Activated CD8-positive, alpha-beta memory T cell treated with anti-CD3 and anti-CD28 coated beads for 48 hours (primary cell): ENCODE measurements at places on chromosomes 13 and 19.

GRCh38 chr19:45553464-45553863 lies 31.1 kb downstream of the OPA3 start:
- no peak for DNase-seq

GRCh38 chr13:53276265-53276664 lies 247.7 kb downstream of the OLFM4 start:
- no peak for DNase-seq

- DNase-seq = no peak
Observed at GRCh38 chr13:99572131-99572530, 70.9 kb downstream of the TM9SF2 start.

DNA sequence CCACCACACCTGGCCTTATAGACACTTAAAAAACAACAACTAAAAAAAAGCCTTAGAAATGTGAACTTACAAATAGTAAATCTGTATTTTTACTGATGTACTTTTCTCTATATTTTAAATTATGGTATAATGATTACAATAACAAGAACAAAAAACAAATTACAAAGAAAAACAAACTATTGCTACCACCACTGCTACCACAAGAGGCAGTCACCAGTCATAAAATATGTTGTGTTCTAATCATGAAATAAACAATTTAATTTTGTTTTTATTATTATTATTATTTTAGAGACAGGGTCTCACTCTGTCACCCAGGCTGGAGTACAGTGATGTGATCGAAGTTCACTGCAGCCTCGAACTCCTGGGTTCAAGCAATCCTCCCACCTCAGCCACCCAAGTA lies 72.2 kb downstream of the DIAPH3 start:
- no peak for DNase-seq

DNA sequence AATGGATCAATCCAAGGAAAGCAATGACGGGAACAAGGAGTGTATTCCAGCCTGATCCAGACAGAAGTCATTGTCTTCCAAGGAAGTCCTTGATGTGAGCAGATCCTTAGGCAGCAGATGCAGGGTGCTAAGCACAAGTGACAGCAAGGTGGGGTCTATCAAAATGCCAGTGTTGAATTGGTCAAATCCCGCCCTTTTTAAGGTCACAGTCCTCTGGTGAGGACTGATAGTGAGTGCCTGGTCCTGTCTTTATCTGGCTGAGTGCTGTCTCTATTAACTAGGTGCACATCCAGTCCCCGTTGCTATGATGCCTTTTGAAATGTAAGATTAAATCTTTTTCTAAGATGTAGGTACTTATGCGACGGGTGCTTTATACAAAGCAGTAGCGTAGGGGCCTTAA lies 1.3 kb upstream of the LAMP1 start:
- no peak for DNase-seq

DNA sequence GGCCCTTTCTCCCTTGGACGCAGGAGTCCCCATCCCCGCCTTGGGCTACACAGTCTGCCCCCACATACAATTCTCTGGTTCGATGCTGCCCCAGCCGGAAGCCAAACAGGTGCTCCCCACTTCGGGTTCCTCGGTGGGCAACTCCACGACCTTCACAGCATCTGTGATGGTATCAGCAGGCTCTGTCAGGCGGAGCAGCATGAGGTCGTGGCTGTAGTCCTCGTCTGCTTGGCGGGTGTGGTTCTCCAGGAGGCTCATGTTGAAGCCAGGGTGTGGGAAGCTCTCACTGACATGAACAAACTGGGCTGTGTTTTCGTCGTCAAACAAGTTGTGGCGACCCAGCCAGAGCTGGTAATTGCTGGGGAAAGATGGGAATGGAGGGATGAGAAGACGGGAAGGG lies 3.5 kb downstream of the KLK1 start:
- DNase-seq = no peak

GRCh38 chr13:72246396-72246795 lies 379.4 kb upstream of the DACH1 start:
- no peak for DNase-seq

DNA sequence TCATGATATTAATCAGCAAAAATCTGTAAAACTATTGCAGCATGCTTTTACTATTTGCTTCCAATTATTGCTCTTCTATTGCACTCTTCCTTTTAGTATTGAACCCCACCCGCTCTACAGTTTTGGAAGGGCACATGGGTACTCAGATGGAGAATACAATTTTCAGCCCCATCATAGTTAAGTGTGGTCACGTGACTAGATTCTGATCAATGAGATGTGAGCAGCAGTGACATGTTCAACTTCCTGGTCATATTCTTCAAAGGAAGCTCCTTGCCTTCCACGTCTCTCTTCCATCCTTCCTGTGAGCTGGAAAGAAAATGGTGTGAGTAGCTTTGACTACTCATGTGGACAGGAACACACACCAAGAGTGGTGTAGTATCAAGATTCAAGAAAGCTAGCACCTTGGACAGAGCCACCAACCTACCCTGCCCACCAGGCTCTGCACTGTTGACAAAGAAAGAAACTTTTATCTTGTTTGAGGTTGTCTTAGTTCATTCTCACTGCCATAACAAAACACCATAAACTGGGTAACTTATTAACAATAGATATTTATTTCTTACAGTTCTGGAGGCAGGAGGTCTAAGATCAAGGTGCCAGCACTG lies 3.8 kb upstream of the FGF14 start:
- DNase-seq = no peak

DNA sequence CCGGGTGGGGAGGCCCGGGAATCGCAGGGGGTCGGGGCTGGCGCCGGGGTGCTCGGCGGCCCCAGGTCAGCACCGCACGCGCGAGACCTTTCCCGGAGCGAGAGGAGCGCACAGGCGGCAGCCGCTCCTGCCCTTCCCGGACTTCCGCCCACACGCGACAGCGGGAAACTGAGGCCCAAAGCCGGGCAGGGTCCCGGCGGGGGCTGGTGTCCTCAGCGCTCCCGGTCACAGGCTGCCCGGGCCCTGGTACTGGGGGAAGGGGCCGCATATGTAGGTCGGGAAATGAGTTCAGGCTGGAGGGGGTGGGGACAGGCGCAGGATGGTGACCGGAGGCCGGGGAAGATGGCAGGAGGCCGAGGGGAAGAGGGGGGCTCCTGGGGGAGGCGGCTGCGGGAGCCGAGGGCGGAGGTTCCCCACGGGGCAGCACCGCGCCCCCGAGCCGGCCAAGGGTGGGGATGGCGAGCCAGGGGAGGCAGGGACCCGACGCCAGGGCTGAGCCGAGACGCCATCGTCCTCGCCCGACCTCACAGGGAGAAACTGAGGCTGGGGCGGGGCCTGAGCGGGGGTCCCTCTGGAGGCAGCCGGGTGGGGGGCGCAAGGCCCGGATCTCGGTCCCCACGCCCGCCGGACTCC lies 662 bp downstream of the CBARP start:
- no peak for DNase-seq

GRCh38 chr13:67934617-67935330 lies 704.6 kb upstream of the PCDH9 start:
- DNase-seq = no peak

GRCh38 chr19:45103156-45103507 lies 10.2 kb downstream of the PPP1R37 start:
- DNase-seq = no peak

GRCh38 chr13:114100446-114101357 lies 31.7 kb downstream of the RASA3 start:
- DNase-seq = no peak

DNA sequence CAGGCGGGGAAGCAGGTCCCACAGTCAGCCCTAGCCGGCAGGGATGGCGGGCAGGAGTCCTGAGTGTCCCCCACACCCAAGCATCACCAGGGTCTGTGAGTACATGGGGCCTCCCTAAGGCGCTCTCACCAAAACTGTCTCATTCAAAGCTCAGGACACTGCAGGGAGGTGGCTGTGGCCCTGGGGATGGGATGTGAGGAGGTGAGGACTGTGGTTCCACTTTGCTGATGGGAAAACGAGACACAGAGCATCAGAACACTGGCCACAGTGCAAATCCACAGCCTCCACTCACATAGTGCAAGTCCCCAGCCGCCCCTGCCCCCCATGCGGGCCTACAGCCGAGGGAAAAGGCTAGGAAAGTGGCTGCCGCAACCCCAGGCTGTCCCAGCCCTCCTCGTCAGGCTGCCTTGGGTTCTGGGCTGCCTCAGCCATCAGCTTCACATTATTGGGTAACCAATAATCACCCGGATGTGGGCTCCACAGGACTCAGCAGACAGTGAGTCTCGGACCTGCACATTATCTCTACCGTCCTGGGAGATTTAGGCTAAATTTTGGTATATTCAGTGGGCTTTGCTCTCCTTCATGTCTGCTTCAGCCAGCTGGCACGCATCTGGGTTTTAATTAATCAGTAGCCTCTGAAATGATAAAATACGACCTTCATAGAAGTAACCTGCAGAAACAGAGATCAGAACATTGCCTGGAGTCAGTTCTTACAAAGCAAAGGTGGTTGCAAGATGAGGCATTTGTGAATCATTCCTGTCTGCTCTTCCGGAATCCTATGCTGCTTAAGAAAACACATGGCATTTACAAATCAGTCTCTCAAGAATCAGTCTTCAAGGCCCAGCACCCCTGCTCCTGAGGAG lies 77.0 kb downstream of the SOX1 start:
- DNase-seq = no peak

- DNase-seq = no peak
Observed at GRCh38 chr13:24610956-24611355, 69.3 kb upstream of the ATP12A start.

- no peak for DNase-seq
Observed at GRCh38 chr19:54209811-54210494, 9.3 kb downstream of the RPS9 start.

DNA sequence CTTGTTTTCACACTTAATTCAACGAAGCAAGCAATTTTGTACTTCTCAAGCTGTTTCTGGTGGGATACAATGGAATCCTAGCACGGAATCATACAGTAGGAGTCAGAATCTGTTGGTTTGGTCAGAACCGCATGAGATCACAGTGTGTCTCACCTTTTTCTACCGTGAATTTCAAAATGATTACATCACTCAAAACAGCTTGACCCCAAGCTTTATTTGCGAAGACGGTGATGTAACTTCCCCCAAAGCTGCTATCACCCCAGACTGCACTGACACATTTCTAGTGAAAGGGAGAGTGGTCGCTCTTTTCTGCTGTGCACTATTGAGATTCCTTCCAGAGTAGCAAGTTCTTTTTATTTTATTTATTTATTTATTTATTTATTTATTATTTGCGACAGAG lies 9.6 kb downstream of the C19orf18 start:
- no peak for DNase-seq

DNA sequence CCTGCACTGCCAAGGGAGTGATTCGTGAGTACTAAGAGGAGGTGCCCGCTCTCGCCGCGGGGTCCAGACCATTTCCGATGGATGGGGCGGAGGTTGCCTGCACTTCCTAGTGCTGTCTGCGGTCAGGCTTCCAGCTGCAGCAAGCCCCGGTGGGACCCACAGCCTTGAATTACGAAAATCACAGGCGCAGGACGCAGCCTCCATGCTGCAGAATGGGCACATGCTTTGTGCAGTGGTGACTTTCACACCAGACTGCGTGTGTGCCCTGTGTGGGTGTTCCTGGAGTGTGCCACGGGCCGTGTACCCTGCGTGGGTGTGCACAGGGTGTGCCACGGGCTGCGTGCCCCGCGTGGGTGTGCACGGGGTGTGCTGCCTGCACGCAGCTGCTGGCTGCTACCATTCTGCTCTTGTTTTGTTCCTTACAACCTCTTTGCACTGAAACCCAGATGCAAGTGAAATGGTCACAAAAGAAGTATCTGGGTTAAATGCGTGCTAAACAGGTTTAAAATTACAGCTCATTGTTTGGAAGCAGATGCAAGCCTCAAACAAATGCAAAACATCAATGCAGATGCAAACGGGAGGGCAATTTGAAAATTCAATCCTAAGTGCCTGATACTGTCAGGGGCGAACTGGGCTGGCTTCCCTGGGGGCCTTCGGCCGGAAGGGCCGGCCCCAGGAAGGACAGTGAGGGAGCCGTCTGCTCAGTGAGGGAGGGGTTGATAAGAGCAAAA lies 221.2 kb upstream of the SOX1 start:
- DNase-seq = no peak

- no peak for DNase-seq
Observed at GRCh38 chr13:36915896-36916640, 4.0 kb downstream of the SMAD9 start.

GRCh38 chr19:20481736-20482135 lies 83.8 kb downstream of the ZNF737 start:
- DNase-seq = no peak

DNA sequence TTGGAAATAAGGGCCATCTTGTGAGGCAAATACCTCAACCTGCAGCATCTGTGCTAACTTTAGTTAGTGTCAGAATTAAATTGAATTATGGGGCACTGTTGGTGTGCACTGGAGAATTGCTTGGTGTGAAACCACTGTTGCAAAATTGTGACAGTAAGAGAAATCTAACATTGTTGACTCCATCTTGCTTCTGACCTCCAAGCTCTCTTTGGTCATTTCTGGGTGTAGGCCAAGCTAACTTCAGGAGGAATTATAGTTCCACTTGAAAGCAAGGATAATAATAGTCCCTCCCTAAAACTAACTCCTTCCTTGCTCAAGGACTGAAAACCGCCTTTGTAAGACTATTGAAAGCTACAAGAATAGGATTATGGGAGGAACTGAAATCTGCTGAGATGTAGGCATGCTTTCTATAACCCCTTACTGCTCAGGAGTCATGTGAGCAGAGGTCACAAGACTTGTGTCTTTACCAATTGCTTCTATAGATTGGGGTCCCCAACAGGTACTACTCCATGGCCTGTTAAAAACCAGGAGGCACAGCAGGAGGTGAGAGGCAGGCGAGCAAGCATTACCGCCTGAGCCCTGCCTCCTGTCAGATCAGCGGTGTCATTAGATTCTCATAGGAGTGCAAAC lies 24.9 kb upstream of the GAS6 start:
- no peak for DNase-seq

- no peak for DNase-seq
Observed at GRCh38 chr19:15404780-15405211, 14.0 kb downstream of the AKAP8L start.

DNA sequence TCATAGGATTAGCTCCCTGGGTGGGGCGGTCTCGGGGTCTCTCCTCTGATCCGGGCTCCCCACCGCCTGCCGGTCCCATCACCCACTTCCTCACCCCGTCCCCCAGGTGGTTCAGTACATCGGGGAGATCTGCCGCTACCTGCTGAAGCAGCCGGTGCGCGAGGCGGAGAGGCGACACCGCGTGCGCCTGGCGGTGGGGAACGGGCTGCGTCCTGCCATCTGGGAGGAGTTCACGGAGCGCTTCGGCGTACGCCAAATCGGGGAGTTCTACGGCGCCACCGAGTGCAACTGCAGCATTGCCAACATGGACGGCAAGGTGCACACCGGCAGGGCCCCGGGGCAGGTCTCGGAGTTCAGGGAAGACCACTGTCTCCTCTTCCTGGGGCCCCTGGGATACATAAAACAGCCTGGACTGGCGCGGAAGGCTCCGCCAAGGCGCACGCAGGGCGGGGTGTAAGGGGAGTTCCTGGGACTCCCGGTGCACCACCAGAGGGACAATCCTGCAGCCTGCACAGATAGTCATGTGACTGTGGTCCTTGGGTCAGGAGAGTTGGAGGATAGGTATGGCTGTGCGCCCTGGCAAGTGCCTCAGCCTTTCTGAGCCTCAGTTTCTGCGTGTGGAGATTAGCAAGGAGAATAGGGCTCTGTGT lies 14.2 kb upstream of the PGLS start:
- DNase-seq = no peak

DNA sequence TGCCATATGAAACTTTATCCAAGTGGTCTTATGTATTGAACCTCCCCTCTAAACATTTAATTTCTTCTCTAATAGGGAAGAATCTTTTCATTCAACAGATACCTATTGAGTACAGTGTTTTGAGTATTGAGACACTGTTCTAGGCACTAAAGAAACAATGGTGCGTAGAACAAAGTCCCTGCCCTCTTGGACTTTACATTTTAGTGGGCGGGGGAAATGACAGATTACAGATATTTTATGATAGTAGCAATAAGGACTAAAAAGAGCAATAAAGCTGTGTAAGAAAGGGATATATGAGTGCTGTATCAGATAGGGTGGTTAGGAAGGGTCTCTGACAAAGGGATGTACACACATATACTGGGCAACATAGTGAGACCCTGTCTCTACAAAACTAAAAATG lies 5.4 kb downstream of the NUDT15 start:
- no peak for DNase-seq
